ENCODE measurements at places on chromosomes 3 and 15. TPM values are rescaled to one million over a fixed set of nuclear protein-coding genes. Genes with fewer than 3 reads are reported as not detected.

Gene CCR9
- total RNA-seq: not detected

Gene TXNRD3
- total RNA-seq: 12.9 TPM

- no peak overlapping the region for H3K4me3 ChIP-seq
- H3K4me1 ChIP-seq: peaks cover 51% of the 10 kb centered on the region
- H3K36me3 ChIP-seq: no peaks in the 10 kb centered on the region
- H3K27me3 ChIP-seq: no peaks in the 10 kb centered on the region
- H3K27ac ChIP-seq: peak overlapping the region; percentile 51
Observed at GRCh38 chr3:72519946-72520604, 328.2 kb downstream of the SHQ1 start.

DNA sequence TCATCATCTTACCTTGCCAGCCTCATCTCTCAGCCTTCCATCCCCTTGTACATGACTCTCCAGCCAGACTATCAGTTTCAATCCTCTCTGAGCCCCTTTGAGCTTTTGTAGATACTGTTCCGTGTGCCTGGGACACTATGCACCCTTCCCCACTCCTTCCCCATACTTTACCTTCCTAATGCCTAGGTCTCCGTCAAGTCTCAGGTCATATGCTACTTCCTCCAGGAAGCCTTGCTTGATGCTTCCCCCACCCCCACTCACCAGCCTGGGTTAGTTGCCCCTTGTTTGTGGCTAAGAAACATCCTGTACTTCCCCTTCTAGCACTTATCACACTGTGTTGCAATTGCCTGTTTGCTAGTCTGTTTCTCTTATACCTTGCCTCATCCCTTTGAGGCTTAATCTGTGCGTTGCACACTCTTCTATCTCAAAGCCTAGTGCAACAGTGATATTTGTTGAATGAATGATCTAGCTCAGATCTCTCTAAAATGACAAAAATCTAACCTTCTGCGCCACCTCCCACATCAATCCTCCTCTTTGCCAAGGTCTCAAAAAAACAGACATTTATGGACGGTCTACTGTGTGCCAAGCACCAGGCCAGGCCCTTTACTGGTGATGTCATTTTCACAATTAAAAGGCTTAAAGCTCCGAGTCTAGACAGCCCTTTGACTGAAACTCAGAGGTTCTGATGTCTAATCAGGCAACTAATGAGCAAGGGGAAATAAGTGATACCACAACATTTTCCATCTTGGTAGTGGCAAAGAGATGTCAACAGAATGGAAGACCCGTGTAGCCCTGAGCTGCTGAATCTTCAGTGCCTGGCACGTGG lies 6.5 kb upstream of the USP3 start:
- no peak overlapping the region for H3K27ac ChIP-seq
- H3K4me3 ChIP-seq: no peak overlapping the region
- H3K36me3 ChIP-seq: no peaks in the 10 kb centered on the region
- no peak for DNase-seq

DNA sequence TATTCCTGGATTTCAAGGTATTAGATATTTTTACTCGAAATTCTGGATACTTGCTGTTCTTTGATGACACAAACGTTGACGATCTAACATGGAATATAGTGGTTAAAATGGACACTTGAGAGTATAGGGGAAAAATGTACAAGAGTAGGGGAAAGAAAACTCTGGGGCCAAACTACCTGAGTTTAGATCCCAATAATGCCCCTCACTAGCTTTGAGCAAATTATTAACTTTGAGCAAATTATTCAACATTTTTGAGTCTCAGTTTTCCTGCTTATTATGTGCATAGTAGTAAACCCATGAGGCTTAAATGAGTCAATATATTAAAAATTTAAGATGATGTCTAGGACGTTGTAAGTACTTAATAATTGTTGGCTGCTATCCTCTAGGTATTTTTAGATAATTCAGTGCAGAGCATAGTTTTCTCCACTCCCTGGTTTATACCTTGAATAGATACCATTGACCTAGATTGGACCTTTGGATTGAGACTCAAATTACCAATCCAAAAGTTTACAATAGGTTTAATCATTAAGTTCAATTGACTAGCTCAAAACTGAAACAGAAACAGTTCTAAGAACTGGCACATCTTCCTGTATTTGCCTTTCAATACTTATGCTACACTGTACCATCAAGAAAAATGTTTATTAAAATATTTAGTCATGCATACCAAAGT lies 4.5 kb downstream of the ADGRG7 start:
- H3K36me3 ChIP-seq: peaks cover 4% of the 10 kb centered on the region
- peak overlapping the region; percentile 90 for H3K27ac ChIP-seq
- peaks cover 21% of the 10 kb centered on the region for H3K4me1 ChIP-seq
- no peaks in the 10 kb centered on the region for H3K27me3 ChIP-seq

GRCh38 chr15:69392352-69392751 lies 21.8 kb upstream of the KIF23 start:
- H3K27ac ChIP-seq: no peak overlapping the region
- no peaks in the 10 kb centered on the region for H3K36me3 ChIP-seq
- H3K4me1 ChIP-seq: peaks cover 9% of the 10 kb centered on the region
- no peak for DNase-seq
- no peak overlapping the region for H3K4me3 ChIP-seq

DNA sequence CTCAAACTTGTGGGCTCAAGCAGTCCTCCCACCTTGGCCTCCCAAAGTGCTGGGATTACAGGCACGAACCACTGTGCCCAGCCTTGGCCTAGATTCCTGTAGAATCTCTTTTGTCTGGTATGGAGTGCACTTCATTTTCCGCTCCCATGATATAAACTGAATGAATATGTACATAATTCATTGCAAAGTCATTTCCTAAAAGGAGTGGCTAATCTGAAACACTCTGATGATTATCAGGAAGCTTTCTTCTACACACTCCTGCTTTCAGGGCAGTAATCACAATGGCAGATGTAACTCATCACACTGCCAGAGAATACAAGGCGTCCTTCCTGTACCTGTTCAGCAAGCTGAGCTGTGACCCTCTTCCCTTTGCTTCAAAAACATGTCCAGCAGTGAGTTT lies 28.6 kb downstream of the RLBP1 start:
- peaks cover 14% of the 10 kb centered on the region for H3K4me1 ChIP-seq
- no peak overlapping the region for H3K27ac ChIP-seq
- no peak overlapping the region for H3K4me3 ChIP-seq
- no peak for DNase-seq
- H3K27me3 ChIP-seq: no peaks in the 10 kb centered on the region

GRCh38 chr3:81734742-81735141 lies 26.7 kb downstream of the GBE1 start:
- H3K27ac ChIP-seq: no peak overlapping the region
- no peak overlapping the region for H3K4me3 ChIP-seq
- no peak for DNase-seq
- H3K4me1 ChIP-seq: no peaks in the 10 kb centered on the region
- H3K27me3 ChIP-seq: no peaks in the 10 kb centered on the region

Gene MB21D2
- 13.4 TPM for total RNA-seq

- H3K27ac ChIP-seq: no peak overlapping the region
- no peaks in the 10 kb centered on the region for H3K27me3 ChIP-seq
- no peak for DNase-seq
- peaks cover 1% of the 10 kb centered on the region for H3K4me1 ChIP-seq
- H3K4me3 ChIP-seq: no peak overlapping the region
Observed at GRCh38 chr15:52133510-52134220, 21.1 kb upstream of the BCL2L10 start.

- no peaks in the 10 kb centered on the region for H3K27me3 ChIP-seq
- H3K27ac ChIP-seq: no peak overlapping the region
- no peak overlapping the region for H3K4me3 ChIP-seq
- DNase-seq: no peak
- no peaks in the 10 kb centered on the region for H3K36me3 ChIP-seq
Observed at GRCh38 chr3:181616088-181617070, 95.3 kb upstream of the SOX2 start.

Gene ADGRG7
- 1.4 TPM for total RNA-seq

DNA sequence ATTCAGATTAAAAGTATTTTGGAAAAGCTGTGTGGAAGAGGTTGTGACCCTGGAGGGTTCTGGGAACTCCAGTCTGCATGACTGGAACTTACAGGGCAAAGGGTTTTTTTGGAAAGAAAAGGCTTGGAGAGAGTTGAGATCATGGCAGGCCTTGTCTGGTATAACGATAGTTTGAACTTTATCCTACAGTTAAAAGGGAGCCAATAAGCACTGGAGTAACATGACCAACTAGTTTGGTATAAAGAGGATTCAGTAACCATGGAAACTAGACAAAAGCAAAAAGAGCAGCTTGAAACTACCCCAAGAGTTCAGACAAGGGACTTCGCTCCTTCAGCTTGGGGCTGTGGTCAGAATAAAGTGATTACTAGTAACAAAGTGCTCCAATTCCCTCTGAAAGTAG lies 151.2 kb upstream of the TMCO5A start:
- peaks cover 7% of the 10 kb centered on the region for H3K4me1 ChIP-seq
- H3K27ac ChIP-seq: no peak overlapping the region
- no peak overlapping the region for H3K4me3 ChIP-seq
- no peak for DNase-seq
- H3K27me3 ChIP-seq: peaks cover 4% of the 10 kb centered on the region
- H3K36me3 ChIP-seq: no peaks in the 10 kb centered on the region

DNA sequence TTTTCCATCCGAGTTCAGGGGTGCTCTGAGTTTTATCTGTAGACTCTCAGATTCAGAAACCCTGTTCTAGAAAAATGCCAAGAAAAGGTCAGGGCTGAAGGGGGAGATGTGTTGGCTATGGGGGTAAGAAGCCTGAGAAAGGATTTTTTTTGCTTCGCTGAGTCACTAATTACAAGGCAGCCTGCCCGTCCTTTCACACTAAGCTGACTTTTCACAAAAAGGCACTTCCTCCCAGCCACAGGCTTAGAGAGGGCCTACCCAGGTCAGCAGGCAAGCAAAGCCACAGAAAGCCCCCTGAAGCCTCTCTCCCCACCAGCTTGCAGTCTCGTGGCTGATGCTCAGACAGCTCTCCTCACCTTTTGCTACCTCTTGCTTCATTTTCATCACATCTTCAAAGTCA lies 192.6 kb upstream of the PRICKLE2 start:
- no peak overlapping the region for H3K27ac ChIP-seq
- H3K27me3 ChIP-seq: no peaks in the 10 kb centered on the region
- H3K4me1 ChIP-seq: peaks cover 14% of the 10 kb centered on the region
- DNase-seq: no peak
- H3K36me3 ChIP-seq: peaks cover 1% of the 10 kb centered on the region

Gene TGM4
- total RNA-seq: not detected

DNA sequence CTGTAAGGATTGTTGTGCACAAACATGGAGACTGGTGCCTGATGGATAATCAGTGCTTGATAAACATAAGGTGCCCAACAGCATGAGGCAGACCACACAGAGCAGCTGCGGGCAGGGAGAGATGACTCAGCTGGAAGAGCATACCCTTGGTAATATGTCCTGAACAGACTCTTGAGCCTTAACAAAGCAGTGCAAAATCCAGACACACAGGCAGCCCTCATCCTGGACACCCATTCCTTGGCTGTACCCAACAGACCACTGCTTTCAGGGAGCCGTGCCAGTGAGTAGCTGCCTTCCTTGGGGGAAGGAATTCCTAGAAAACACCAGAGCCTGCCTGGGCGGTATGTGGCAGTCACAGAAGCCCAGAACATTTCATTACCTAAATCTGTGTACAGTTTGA lies 156.2 kb downstream of the CLSTN2 start:
- no peaks in the 10 kb centered on the region for H3K36me3 ChIP-seq
- H3K27me3 ChIP-seq: peaks cover 16% of the 10 kb centered on the region
- DNase-seq: no peak
- no peak overlapping the region for H3K4me3 ChIP-seq
- no peaks in the 10 kb centered on the region for H3K4me1 ChIP-seq
- H3K27ac ChIP-seq: no peak overlapping the region

Gene ONECUT1
- total RNA-seq: 341 TPM

- no peaks in the 10 kb centered on the region for H3K27me3 ChIP-seq
- H3K4me1 ChIP-seq: peaks cover 28% of the 10 kb centered on the region
- H3K27ac ChIP-seq: peak overlapping the region; percentile 100
Observed at GRCh38 chr15:42274702-42274989, 1.4 kb upstream of the TMEM87A start.

DNA sequence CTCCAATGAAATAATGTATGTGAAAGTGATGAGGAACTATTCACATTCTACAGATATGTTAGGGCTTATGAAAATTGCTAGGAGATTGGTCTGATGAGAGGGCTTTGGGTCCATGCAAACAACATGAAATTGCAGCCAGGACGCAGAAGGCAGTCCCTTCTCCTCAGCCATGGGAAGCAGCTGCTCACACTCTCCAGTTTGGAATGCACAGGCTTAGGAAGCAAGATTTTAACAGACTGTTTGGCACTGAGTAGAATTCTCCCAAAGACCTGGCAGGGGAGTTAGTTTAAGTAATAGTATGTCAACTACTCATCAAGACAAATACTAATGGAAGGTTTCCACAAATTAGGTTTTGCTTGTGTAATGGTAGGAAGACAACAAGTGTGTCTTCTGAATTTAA lies 500.7 kb upstream of the ARRDC4 start:
- no peak overlapping the region for H3K4me3 ChIP-seq
- no peak for DNase-seq
- peaks cover 8% of the 10 kb centered on the region for H3K27me3 ChIP-seq
- H3K36me3 ChIP-seq: no peaks in the 10 kb centered on the region
- H3K4me1 ChIP-seq: peaks cover 6% of the 10 kb centered on the region

DNA sequence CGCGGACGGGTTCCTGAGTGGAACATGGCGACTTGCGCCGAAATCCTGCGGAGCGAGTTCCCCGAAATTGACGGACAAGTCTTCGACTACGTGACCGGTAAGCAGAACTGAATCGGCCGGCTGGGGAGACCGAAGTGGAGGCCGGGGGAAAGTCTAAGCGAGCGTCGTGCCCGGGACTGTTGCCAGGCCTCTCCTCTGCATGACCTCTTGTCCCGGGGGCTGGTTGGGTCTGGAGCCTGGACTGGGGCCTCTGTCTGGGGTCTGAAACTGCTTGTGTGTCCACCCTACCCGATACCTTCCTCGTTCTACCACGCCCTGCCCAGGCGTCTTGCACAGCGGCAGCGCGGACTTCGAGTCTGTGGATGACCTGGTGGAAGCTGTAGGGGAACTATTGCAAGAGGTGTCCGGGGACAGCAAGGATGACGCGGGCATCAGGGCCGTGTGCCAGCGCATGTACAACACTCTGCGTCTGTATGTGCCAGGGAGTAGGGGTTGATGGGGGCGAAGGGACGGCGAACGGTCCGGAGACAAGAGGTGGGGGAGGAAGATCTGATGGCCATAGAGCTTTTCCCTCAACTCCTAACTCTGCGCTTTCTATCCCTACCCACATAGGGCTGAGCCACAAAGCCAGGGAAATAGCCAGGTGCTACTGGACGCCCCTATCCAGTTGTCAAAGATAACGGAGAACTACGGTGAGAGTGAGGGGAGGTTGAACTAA lies at the start of gene ABCF3:
Gene ABCF3 (plus strand): TSS at position 16 of the 718 bp plus-strand sequence. CDS start 9 bp downstream, at position 25.
- peaks cover 19% of the 10 kb centered on the region for H3K4me1 ChIP-seq
- peak within 1 kb of the TSS; percentile 98 for H3K4me3 ChIP-seq
- no peaks in the 10 kb centered on the region for H3K27me3 ChIP-seq
- H3K36me3 ChIP-seq: peaks cover 18% of the 10 kb centered on the region

GRCh38 chr3:42613462-42613861 lies 13.0 kb downstream of the NKTR start:
- peak overlapping the region; percentile 0 for H3K27ac ChIP-seq
- H3K36me3 ChIP-seq: peaks cover 5% of the 10 kb centered on the region
- H3K4me1 ChIP-seq: peaks cover 12% of the 10 kb centered on the region
- H3K4me3 ChIP-seq: no peak overlapping the region
- DNase-seq: no peak

Gene HYAL1
- 3.1 TPM for total RNA-seq
